Activated T-helper 1 cell treated with anti-CD3 and anti-CD28 coated beads, Interleukin-2, amount 50 U/mL, for 16 hours (primary cell): ENCODE measurements at places on chromosomes 2 and 18.

- no peak for DNase-seq
These were observed 95.9 kb upstream of the MBOAT2 start for GRCh38 chr2:9099341-9099751.

- DNase-seq: no peak
These were observed 22.2 kb downstream of the EFR3B start for GRCh38 chr2:25063876-25064660.

DNA sequence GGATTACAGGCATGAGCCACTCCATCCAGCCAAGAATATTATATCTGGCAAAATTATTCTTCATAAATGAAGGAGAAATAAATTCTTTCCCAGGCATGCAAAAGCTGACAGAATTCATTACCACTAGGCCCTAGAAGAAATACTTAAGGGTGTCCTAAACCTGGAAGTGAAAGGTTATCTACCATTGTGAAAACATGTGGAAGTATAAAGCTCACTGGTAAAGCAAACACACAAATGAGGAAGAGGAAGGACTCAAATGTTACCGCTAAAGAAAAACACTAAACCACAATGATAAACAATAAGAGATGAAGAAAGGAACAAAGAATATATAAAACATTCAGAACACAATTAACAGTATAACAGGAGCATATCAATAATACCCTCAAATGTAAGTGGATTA is 171.8 kb downstream of the CAMKMT start:
- no peak for DNase-seq

- no peak for DNase-seq
These were observed 3.3 kb downstream of the KLHL30 start for GRCh38 chr2:238141541-238142318.

GRCh38 chr18:74060579-74060978 is 87.1 kb downstream of the FBXO15 start:
- no peak for DNase-seq

- DNase-seq: no peak
These were observed 70.8 kb downstream of the TPGS2 start for GRCh38 chr18:36757991-36758390.

DNA sequence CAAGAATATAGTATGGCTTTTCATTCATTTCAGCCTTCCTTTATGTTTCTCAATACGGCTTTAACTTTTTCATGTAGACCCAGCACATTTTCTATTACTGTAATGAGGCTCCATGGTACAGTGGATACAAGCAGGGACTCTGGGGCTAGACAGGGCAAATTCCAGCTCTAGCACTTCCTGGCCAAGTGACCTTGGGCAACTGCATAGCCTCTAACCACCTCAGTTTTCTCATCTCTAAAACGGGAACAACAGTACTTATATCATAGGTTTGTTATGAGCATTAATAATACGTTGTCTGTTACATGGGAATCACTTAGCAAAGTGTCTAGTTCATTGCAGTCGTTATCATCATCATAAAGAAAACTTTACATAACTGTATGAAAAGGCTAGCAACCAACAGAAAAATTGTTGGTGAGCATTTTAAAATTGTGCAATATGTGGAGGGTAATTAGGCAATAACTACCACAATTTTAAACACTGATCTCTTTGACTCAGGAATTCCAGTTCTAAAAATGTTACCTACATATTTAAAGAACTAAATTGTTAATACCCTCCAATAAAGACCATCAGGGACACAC is 13.7 kb upstream of the RMDN2 start:
- DNase-seq: no peak

DNA sequence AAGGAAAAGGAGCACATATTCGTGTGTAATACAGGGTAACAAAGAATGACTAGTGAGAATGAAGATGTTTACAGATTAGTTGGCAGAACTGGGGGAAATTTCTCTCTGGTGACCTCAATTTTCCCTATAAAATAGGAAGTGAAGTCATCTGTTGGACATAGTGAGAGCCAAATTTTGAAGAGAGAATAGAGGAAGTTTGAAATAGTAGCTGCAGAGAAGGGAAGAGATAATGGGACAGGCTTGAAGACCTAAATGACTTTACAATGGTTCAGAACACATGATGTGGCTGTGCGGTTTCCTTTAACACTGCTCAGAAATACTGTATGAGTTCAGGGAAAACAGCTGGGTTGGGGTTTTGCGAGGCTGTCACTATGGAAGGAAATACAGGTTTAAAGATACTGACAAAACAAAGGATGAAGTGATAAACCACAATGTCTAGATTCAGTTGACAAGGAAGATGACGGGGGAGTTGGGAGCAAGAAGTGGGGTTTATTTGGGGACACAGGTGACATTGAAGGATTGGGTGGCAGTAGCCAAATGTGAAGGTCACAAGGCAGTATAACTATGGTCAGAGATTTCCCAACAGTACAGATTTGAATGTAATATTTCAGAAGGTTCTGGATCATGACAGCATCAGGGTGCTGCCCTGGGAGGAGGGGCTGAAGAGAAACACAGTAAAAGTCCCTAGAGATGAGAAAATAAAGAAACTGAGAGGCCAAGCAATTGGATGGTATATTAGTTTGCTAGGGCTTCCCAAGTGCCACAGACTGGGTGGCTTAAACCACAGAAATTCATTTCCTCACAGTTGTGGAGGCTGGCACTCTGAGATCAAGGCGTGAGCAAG is 82.6 kb upstream of the TANK start:
- DNase-seq: peak; percentile 29

DNA sequence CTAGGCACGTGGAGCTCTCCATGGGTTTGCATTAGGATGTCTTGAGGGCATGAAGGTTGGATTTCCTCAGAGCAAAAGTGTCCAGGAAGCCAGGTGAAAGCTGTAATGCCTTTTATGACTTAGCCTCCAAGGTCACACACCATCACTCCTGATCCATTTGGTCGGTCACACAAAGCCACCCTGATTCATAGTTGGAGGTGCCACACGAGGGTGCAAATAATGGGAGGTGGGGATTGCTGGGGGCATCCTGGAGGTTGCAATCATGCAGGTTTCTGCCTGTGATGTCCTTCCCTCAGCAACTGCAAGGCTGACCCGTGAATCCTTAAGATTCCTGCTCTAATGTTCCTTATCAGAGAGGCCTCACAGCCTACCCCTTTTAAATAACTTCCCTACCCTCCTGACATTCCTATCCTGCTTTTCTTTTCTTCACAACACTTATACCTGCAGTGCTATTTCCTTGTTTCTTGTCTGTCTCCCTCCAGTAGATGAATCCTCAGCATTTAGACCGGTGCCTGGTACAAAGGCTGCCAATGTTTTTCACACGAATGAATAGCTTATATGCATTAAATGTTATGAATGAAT is 97.1 kb downstream of the LIPG start:
- no peak for DNase-seq

GRCh38 chr18:4653418-4653817 is 198.3 kb upstream of the DLGAP1 start:
- DNase-seq: no peak

DNA sequence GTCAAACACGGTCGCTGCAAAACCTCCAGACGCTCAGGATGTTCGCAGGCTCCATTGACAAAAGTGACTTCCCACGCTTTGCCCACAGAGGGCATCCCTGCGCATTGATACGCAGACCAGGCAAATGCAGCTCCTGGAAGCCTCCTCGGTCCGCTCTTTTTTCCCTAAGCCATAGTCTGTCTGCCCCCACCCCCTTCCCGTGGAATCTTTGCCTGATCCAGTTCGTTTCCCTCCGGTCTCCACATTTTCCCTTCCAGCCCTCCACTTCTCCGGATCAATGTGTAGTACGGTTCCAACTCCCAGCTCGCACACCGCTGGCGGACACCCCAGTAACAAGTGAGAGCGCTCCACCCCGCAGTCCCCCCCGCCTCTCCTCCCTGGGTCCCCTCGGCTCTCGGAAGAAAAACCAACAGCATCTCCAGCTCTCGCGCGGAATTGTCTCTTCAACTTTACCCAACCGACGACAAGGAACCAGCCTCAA is at the start of gene DCC:
Gene DCC, plus strand, starts transcription at position 307 of the 481 bp plus-strand sequence. CDS start 591 bp downstream, outside the sequence.
- no peak for DNase-seq

GRCh38 chr2:167703441-167703840 is 544.0 kb downstream of the STK39 start:
- DNase-seq: no peak

DNA sequence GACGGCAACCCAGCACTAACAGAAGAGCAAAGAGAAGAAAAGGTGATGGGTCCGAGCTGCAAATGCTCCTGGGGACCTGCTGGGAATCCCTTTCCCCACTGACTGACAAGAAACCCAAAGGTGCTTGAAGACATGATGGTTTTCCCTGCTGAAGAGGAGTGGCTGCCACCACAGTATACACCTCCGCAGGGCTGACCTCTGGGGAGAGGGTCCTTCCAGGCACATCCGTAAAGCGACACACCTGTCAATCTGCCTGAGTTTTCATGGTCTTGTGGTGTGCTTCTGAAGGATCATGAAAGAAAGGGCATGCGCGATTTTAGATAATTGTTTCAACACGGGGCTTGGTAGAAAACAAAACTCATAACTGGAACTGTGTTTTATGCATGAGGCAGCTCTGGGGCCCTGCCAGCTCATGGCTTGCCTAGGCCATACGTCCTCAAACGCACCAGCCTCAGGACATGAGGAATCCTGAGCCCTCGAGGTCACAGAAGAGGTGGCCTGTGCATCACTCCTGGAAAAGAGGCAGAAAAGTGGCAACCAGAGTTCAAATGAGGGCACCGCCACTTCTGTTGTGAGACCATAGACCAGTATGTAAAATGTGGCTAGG is 51.8 kb downstream of the SERTAD2 start:
- no peak for DNase-seq

GRCh38 chr2:209553913-209554312 is 130.1 kb downstream of the MAP2 start:
- DNase-seq: no peak

DNA sequence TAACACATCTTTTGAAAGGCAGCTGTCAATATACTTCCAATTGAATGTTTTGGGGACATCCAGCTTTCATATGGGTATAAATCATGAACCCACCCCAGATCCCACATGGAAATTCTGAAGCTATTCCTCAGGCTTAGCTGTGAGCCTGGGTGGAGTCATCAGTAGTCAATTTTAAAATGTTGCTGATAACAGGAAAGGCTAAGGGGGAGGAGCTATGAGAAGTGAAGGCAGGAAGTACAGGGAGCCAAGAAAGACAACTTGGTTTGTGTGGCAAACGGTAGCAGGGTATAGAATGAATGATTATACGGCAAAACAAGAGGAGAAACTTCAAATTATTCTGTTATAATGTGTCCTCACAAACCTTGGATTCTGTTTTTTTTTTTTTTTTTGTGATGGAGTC is 108.6 kb downstream of the QPCT start:
- no peak for DNase-seq

DNA sequence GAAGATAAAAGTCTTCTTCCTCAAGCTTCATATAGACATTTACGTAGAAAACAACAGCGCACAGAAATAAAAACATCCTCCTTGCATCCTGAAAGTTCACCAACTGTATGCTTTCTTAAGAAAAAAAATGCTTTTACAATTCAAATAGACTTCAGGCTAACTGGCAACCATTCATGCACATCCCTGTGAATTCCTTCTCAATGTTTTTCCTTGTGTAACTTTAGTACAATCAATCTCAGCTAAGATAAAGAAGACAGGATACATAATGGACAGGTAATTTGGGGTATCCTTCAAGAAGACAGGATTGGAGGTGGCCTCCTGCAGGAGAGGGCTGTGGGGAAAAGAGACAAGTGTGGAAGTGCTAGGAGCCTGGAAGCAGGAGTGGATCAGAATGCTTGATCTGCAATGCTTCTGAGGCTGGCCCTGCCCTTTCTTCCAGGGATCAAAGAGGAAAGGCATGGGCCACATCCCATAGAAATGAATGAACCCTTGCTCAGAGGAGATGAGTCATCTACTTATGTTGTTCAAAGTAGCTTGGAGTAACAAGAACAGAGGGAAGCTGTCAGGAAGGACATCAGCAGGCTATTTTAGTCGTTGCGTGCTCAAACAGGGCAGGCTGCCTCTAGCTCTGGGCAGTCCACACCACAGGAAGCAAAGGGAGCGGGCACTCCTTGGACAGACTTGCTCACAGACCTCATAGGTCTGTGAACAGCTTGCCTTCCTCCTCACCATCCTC is 126.6 kb downstream of the TMEM131 start:
- DNase-seq: no peak

GRCh38 chr2:185738679-185739472 is at the start of gene FSIP2:
TSS of gene FSIP2 (plus strand) at chr2:185738804. CDS start at chr2:185738895, 91 bp downstream.
- no peak for DNase-seq

DNA sequence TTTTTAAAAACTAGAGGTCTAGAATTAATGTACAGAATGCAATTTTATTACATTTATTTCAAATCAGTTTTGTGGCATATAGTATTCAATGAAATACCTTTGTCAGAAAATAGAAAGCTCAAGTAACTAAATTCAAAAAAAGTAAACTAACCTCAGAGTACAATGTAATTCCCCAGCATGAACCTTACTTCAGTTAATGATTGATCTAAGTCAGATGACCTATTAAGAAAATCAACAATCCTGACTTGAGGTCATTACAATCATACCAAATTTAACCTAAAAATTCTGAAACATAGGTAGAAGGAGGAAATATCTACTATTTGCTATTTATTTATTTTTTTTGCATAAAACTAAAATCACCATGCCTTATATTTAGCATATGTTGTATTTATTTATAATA is 142.9 kb downstream of the CCDC102B start:
- DNase-seq: no peak
